ENCODE measurements at places on chromosomes 5 and 9. TPM values are rescaled to one million over a fixed set of nuclear protein-coding genes. Genes with fewer than 3 reads are reported as not detected.
A peak's percentile ranks its signal among the peaks of the same experiment; 100 is the strongest.

DNA sequence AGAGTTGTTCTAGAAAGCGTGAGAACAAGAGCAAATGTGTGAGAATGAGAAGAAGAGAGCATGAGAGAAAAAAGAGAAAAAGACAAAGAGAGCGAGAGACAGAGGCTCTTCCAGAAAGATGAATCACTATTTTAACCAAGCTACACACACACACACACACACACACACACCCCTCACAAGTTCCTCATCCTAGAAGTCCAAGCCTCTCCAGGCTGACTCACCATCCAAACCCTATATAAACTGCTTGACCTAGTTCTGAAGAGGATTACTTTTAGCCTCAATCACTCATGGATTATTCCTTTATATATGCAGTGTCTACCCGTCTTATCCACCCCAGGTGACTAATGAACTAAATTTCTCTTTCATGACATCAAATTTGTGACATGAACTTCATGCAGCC, 37.6 kb downstream of the C9orf57 start:
- peak overlapping the region; percentile 41 for H3K27ac ChIP-seq
- DNase-seq: no peak
- peaks cover 7% of the 10 kb centered on the region for H3K36me3 ChIP-seq
- peaks cover 9% of the 10 kb centered on the region for H3K27me3 ChIP-seq
- no peak overlapping the region for H3K4me3 ChIP-seq

GRCh38 chr5:94544031-94544650, 74.3 kb downstream of the KIAA0825 start:
- DNase-seq: no peak
- no peaks in the 10 kb centered on the region for H3K27me3 ChIP-seq
- H3K36me3 ChIP-seq: peaks cover 5% of the 10 kb centered on the region
- H3K4me1 ChIP-seq: peaks cover 8% of the 10 kb centered on the region

Gene CAMK2A
- total RNA-seq: not detected

DNA sequence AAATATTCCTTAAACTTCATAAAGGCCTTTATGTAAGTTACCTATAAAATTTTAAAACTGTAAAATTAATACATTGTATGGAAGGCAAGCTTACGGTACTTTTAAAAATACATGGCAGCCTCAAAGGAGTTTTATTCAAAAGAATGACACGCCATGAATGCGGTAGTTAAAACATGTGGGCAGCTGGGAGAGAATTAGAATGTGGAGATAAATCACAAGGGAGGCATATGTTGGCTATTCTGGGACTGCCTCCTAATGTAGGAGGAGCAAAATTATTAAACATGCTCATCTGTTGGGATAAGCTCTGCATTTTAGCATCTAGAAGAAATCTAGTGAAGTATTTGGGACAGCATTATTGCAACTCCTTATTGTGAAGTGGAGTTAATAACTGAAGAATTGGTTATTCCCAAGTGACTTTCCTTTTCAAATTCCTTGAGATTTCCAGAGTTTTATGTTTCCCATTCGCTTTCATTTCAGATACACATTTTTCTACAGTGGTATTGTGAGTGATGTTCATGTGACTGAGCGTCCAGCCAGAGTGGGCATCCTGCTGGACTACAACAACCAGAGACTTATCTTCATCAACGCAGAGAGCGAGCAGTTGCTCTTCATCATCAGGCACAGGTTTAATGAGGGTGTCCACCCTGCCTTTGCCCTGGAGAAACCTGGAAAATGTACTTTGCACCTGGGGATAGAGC, 109.4 kb downstream of the CMYA5 start:
- DNase-seq: no peak
- no peak overlapping the region for H3K4me3 ChIP-seq
- peaks cover 13% of the 10 kb centered on the region for H3K4me1 ChIP-seq
- H3K27me3 ChIP-seq: no peaks in the 10 kb centered on the region

- H3K36me3 ChIP-seq: no peaks in the 10 kb centered on the region
- peaks cover 42% of the 10 kb centered on the region for H3K4me1 ChIP-seq
- H3K27ac ChIP-seq: peak overlapping the region; percentile 96
- peak overlapping the region; percentile 99 for H3K4me3 ChIP-seq
- peaks cover 8% of the 10 kb centered on the region for H3K27me3 ChIP-seq
Measured at GRCh38 chr9:35116539-35116897, 856 bp upstream of the ATOSB start.

- peaks cover 21% of the 10 kb centered on the region for H3K27me3 ChIP-seq
- H3K27ac ChIP-seq: no peak overlapping the region
- no peak overlapping the region for H3K4me3 ChIP-seq
- no peak for DNase-seq
- H3K36me3 ChIP-seq: no peaks in the 10 kb centered on the region
Measured at GRCh38 chr9:86073839-86074238, 25.5 kb downstream of the GOLM1 start.

Gene SLC6A18
- not detected for total RNA-seq

- no peak for DNase-seq
- H3K27me3 ChIP-seq: no peaks in the 10 kb centered on the region
- H3K4me3 ChIP-seq: no peak overlapping the region
- no peak overlapping the region for H3K27ac ChIP-seq
- H3K36me3 ChIP-seq: no peaks in the 10 kb centered on the region
Measured at GRCh38 chr9:25864509-25864908, 186.3 kb upstream of the TUSC1 start.

DNA sequence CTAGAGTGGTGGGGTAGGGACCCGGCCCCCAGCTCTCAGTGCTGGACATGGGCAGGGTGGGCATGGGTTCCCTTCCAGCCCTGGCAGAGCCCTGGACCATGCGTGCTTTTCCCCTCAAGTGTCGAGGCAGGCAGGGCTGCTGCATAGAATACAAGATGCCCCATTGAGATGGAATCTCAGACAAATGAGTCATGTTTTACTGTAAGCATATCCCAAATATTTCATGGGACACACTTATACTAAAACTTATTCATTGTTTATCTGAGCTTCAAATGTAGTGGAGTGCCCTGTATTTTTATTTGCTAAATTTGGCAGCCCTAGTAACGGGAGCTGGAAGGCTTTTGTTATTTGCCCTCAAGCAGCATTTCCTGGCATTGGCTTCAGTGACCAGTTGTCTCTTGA, 3.2 kb upstream of the RNU6ATAC start:
- no peak for DNase-seq
- no peak overlapping the region for H3K27ac ChIP-seq
- no peak overlapping the region for H3K4me3 ChIP-seq
- H3K27me3 ChIP-seq: no peaks in the 10 kb centered on the region
- H3K4me1 ChIP-seq: peaks cover 10% of the 10 kb centered on the region
- no peaks in the 10 kb centered on the region for H3K36me3 ChIP-seq

DNA sequence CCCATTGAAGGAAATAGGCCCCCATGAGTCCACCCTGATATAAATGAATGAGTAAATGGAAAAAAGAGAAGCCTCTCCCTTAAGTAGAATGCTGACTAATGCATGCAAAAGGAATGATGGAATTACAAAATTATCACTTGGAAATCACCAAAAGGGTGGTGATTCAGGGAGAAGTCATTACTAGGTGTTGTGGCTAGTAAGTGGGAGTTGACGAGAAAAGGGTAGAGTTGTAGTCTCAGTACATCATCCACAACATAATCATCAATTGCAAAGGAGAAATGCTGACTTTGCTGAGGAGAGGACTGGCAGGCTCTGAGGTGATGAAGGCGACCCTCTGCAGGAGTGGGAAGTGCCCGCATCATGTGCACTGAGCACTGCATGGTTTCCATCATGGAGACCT, 201.5 kb upstream of the S1PR3 start:
- peaks cover 20% of the 10 kb centered on the region for H3K27me3 ChIP-seq
- H3K36me3 ChIP-seq: no peaks in the 10 kb centered on the region
- DNase-seq: no peak
- H3K4me1 ChIP-seq: no peaks in the 10 kb centered on the region
- no peak overlapping the region for H3K27ac ChIP-seq
- no peak overlapping the region for H3K4me3 ChIP-seq

Gene RAPGEF1
- total RNA-seq: 209 TPM

Gene MVB12B
- total RNA-seq: 13.9 TPM

Gene TLX3
- total RNA-seq: not detected

GRCh38 chr9:79131824-79132377, 439.9 kb upstream of the TLE4 start:
- H3K4me1 ChIP-seq: peaks cover 2% of the 10 kb centered on the region
- H3K4me3 ChIP-seq: no peak overlapping the region
- DNase-seq: no peak
- no peaks in the 10 kb centered on the region for H3K36me3 ChIP-seq
- no peaks in the 10 kb centered on the region for H3K27me3 ChIP-seq

GRCh38 chr9:131722255-131722654, 17.6 kb downstream of the RAPGEF1 start:
- no peaks in the 10 kb centered on the region for H3K27me3 ChIP-seq
- H3K4me3 ChIP-seq: no peak overlapping the region
- peaks cover 59% of the 10 kb centered on the region for H3K4me1 ChIP-seq
- DNase-seq: no peak
- peak overlapping the region; percentile 47 for H3K27ac ChIP-seq

Gene PIK3R1
- 306 TPM for total RNA-seq

- no peak overlapping the region for H3K4me3 ChIP-seq
- H3K36me3 ChIP-seq: peaks cover 8% of the 10 kb centered on the region
- H3K27me3 ChIP-seq: no peaks in the 10 kb centered on the region
- H3K4me1 ChIP-seq: peaks cover 18% of the 10 kb centered on the region
- DNase-seq: no peak
Measured at GRCh38 chr9:129954868-129955550, 88.0 kb downstream of the FNBP1 start.

DNA sequence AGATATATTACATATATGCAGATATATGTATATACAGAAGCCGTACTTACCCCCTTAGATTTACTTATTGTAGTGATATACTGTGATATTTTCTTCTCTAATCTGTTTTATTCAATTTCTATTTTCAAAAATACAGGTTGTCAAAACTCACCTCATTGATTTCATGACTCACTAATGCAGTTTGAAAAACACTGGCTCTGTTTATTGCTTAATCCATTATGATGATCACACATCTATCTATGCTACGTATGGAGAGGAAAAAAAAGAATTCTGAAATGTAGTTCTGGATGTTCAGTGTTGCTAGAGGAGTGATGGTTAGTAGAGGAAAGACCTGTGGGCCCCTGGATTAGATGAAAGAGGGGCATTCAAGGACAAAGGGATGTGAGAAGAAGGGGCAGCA, 121.0 kb upstream of the RPS23 start:
- DNase-seq: no peak
- peaks cover 2% of the 10 kb centered on the region for H3K4me1 ChIP-seq
- no peak overlapping the region for H3K4me3 ChIP-seq

Gene ZFYVE16
- 8.4 TPM for total RNA-seq

Gene CDH18
- not detected for total RNA-seq

DNA sequence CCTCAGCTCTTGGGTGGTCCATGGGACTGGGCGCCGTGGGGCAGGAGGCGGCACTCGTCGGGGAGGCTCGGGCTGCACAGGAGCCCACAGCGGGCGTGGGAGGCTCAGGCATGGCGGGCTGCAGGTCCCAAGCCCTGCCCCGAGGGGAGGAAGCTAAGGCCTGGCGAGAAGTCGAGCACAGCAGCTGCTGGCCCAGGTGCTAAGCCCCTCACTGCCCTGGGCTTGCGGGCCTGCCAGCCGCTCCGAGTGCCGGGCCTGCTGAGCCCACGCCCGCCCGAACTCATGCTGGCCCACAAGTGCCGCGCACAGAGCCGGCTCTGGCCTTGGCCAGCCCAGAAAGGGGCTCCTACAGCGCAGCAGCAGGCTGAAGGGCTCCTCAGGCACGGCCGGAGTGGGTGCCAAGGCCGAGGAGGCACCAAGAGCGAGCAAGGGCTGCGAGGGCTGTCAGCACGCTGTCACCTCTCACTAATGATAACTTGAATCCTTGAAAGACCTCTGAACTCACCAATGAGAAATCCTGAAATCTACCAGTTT, 1506.8 kb upstream of the WWC1 start:
- H3K4me3 ChIP-seq: no peak overlapping the region
- DNase-seq: no peak
- no peak overlapping the region for H3K27ac ChIP-seq
- H3K27me3 ChIP-seq: no peaks in the 10 kb centered on the region

GRCh38 chr5:68446487-68446894, 230.9 kb downstream of the PIK3R1 start:
- H3K36me3 ChIP-seq: peaks cover 5% of the 10 kb centered on the region
- H3K27me3 ChIP-seq: peaks cover 16% of the 10 kb centered on the region
- H3K4me3 ChIP-seq: no peak overlapping the region
- peaks cover 1% of the 10 kb centered on the region for H3K4me1 ChIP-seq
- H3K27ac ChIP-seq: no peak overlapping the region

DNA sequence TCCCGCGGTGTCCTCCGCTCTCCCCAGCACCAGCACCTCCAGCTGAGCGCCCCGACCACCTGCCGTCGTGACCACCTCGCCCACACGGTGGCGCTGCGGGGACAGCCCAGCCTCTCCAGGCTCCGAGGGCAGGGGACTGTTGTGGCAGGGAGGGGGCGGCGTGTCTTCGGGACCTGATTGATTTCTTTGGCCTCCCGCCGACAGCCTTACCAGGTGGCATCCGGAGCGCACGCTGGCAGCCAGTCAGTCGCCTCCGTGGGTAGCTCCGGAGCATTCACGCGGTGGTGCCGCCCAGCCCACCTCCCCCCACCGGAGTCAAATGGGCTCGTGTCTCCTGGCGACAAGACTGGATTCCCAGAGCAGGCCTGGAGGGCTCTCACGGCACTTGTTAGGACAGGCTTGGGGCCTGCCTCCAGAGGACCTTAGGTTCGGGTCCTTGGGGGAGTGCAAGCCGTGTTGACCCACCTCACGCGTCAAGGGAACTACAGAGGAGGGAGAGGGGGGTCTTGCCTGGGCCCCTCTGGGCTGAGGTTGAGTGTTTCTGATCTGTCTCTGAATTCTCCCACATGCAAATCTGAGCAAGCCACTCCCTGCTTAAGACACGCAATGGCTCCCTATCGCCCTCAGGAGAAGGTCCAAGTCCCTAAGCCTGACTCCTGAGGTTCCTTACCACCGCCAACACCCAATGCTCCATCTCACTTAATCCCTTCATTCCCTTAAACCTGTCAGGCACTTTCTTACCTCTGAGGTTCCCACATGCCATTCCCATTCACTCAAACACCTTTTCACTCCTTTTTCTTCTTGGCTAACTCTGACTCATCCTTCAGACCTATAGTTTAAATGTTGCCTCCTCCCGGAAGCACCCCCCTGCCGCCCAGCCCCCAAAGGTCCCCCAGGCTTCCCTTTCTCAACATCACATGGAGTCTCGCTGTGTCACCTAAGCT, 51.2 kb upstream of the GGTA1 start:
- peak overlapping the region; percentile 68 for H3K4me3 ChIP-seq
- no peaks in the 10 kb centered on the region for H3K36me3 ChIP-seq
- peaks cover 31% of the 10 kb centered on the region for H3K27me3 ChIP-seq
- peaks cover 9% of the 10 kb centered on the region for H3K4me1 ChIP-seq

Gene PANK3
- total RNA-seq: 30.2 TPM

Gene FBP1
- 5.1 TPM for total RNA-seq

GRCh38 chr5:156838961-156839360, 11.1 kb upstream of the PPP1R2B start:
- peaks cover 5% of the 10 kb centered on the region for H3K4me1 ChIP-seq
- H3K4me3 ChIP-seq: no peak overlapping the region
- no peak overlapping the region for H3K27ac ChIP-seq
- H3K27me3 ChIP-seq: peaks cover 7% of the 10 kb centered on the region
- DNase-seq: no peak

Data from T-helper 17 cell (primary cell).